Stimulated activated CD4-positive, alpha-beta T cell treated with anti-CD3 and anti-CD28 coated beads, Interleukin-4, amount 100 ng/mL, for 1 hour (primary cell): ENCODE measurements at places on chromosomes 2 and 18.

DNA sequence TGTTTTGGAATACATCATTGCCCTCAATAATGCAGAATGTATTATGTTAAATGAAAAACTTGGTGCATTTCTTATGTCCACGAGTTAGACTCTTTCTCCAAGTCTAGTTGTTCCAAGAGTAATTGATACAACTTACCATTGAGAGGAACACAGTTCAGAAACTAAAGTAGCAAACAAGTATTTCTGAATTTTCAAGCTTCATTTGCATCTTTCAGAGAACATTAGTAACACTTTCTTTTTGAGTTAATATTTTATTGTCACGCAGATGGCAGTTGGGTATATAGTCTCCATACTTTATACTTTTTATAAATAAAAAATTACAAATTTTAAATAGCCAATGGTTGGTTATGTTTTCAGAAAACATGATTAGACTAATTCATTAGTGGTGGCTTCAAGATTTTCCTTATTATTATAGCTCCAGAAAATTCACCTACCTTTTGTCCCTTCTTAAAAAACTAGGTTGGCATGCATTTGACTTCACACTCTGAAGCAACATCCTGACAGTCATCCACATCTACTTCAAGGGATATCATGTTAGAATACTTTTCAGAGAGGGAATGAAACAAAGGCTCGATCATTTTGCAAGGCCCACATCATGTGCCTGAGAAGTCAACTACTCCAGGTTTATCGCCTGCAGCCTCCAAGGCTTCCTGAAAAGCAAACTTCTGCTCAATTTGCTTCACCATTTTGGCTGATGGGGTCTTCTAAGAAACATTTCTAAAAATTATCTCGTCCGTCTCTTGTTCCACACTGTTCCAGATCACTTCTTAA lies 29.9 kb downstream of the LYPD6B start:
- DNase-seq: no peak

GRCh38 chr2:140027320-140027719 lies 1247.1 kb upstream of the NXPH2 start:
- DNase-seq: no peak

- no peak for DNase-seq
Observed at GRCh38 chr2:122072666-122073065, 317.2 kb downstream of the TSN start.

GRCh38 chr18:67926929-67927864 lies 410.7 kb upstream of the DSEL start:
- DNase-seq: no peak

DNA sequence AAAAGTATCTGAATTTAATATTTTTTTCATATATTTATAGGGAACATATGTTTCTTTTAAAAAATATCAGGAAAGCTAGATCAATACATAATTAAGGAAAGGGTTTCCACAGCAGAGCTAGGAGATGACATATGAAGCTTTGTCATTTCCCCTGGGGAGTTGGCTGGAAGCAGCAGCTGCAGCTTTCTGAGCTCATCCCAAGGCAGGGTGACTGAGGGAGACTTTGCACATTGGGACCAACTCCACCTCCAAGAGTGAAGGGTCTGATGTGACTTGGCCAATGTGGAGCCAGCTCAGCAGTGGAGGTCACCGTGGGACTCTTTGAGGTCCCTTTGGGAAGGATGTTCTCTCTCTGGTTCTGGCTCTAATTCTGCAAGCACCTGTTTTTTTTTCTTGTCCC lies 315.1 kb downstream of the RDH14 start:
- no peak for DNase-seq

- DNase-seq: no peak
Observed at GRCh38 chr2:195532255-195532627, 124.8 kb upstream of the SLC39A10 start.

GRCh38 chr2:38394903-38395341 lies 17.8 kb upstream of the ATL2 start:
- no peak for DNase-seq

DNA sequence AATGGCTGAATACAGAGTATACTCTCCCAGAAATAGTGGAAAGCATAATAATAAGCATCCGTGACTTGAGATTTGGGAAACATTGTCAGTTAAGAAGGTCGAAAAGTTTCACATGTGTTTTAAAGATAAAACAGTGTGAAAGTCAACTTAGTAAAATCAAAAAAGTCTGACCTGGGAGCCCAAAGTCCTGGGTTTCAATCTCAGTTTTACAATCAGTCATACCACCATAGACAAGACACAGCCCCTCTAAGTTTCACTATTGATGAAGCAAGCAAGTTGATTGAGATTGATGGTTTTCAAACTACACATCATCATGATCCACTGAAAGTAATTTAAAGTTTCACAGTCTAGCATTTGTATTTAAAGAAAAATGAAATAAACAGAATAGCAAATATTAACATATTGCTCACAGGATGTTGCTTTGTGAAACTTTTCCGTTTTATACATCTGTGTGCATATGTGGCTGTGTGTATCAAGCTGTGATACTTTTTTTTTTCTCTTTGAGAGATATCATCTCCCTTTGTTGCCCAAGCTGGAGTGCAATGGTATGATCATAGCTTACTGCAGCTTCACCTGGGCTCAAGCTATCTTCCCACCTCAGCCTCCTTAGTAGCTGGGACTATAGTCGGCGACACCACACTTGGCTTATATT lies 71.1 kb downstream of the PIK3C3 start:
- no peak for DNase-seq

- no peak for DNase-seq
Observed at GRCh38 chr2:238616681-238617080, 190.0 kb downstream of the ASB1 start.

DNA sequence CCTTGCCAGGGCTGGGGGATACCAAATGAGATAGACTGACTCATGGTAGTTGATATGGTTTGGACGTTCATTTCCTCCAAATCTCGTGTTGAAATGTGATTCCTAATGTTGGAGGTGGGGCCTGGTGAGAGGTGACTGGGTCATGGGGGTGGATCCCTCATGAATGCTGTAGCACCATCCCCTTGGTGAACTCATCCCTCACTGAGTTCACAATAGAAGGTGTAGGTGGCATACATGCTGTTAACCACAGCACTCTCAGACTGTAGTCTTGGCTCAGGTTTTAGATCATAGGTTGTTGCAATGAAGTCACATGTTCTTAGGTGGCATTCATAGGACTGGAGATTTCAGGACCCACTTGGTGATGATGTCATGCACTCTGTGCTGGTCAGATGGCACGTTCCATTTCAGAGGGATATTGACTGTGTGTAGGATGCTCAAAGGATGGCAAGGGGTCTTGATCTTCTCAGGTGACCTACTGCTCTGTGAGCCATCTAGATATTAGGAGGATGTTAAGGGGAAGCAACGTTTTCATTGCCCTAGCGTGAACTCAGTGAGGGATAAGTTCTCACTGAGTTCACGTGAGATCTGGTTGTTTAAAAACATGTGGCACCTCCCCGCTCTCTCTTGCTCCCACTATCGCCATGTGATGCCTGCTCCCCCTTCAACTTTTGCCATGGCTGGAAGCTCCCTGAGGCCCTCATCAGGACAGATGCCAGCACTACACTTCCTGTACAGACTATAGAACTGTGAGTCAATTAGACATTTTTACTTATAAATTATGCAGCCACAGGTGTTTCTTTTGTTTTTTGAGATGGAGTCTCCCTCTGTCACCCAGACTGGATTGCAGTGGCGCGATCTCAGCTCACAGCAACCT lies 73.8 kb upstream of the ACAA2 start:
- no peak for DNase-seq

- DNase-seq: no peak
Observed at GRCh38 chr2:235293061-235293460, 200.8 kb upstream of the AGAP1 start.

DNA sequence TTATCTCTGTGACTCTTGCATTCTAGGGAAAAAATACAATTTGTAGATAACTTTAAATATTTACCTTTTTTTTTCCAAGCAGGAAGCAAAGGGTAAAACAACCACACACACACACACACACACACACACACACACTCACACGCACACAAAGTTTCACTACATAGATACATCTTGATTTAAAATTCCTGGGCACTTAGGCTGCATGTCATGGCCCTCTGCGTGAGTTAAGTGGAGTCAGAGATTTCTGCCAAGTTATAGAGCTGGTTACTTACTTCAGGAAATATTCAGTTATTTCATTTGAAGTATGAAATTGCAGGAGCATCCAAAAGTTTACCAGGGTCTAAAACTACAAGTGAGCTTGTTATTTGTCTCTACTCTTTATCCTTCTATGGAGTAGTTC lies 612.0 kb downstream of the IRS1 start:
- DNase-seq: no peak

DNA sequence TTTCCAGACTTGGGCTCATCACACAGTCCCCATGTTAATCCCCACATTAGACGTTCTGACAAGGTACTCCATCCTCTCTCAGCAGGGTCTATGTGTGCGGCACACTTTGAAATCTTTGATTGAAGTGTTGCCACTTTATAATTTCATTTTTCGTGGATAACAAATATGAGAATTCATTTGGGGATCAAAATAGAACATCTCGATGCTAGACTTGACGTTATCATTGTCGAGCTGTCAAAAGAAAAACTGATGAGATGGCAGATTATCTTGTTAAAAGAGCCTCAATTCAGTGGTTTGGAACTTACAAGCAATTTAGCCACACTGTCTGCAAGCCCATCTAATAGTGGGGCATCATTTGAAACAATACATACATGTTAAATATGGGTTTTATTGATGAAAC lies 91.2 kb upstream of the SULT1C3 start:
- no peak for DNase-seq

DNA sequence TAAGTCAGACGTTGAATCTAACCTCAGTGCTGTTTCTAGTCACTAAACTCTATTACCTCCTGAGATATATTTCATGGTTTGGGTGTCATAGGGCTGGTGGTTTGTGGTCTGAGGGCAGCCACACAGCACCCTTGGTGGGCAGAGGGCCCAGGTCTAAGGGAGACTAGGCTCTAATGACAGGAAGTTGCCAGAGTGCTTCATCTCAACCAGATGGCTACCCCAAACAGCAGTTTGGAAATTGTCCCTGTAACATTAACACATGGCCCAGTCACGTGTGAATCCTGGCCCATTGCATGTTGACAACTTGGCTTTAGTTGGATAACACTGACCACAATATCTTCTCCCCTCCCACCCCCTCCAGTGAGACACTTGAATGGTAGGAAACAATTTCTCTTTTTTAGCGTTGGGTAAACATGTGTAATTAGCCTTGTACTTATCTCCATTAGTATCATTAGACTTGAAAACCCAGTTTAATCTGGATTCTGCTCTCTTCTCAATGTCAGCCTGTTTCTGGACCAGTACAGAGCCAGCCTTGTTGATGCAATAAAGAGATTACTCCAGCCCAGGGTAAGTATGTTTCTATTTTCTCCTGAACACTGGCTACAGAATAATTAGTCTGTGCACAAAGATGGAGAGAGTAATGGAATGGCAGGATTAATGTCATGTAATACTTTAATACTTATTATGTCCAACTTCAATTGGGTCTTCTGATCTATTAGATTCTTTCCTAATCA lies 187.8 kb upstream of the SIX3 start:
- DNase-seq: no peak

DNA sequence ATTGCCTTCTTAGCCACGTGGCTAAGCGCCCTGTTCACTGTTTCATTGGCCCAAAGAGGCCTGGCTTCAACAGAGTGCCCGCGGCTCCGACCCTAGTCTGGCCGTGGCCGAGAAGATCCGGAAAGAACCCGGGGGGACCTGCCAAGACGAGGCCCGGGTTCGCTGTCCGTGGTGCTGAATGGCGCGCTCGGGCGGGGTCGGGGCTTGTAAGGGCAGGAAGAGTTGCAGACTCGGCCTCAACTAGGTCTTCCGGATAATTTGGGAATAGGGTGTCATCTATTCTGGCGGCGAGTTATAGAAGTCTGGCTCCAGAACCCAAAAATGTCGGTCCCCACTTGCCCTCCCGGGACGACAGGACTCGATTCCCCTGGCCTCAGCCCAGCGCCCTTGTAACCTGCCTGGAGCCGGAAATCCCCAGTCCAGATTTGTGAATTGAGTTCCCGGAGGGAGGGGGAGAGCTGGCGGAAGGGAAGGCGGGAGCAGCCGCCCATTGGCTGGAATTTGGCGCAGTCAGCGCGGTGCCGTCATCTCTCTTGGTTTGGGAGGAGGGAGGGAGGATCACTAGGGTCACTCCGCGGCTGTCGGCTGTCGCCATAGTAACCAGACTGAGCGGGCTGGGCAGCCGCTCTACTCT lies 3.5 kb downstream of the CDK5R2 start:
- DNase-seq: peak; percentile 69

DNA sequence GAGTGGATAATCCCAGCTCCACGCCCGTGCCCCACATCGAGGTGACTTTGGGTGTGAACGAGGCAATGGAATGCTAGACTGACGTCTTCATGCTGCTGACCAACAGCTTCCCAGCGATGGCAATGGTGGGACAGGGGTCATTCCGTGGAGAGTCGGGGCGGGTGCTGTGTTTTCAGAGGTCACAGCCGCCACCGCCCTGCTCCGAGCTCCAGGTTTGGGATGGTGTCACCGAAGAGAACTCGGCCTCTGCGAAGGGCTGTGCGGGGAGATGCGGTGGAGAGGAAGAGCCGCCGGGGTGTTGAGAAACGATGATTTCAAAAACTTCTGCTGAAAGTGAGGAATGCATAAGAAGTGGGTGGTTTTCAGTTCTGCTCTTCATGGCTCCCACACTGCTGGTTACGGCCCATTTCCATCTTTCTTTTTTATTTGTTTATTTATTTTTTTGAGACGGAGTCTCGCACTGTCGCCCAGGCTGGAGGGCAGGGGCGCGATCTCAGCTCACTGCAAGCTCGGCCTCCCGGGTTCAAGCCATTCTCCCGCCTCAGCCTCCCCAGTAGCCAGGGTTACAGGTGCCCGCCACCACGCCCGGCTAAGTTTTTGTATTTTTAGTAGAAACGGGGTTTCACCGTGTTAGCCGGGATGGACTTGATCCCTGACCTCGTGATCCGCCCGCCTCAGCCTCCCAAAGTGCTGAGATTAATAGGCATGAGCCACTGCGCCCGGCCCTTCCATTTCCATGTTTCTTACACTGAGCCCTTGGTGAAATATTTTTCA lies 142.6 kb downstream of the RTP5 start:
- no peak for DNase-seq

DNA sequence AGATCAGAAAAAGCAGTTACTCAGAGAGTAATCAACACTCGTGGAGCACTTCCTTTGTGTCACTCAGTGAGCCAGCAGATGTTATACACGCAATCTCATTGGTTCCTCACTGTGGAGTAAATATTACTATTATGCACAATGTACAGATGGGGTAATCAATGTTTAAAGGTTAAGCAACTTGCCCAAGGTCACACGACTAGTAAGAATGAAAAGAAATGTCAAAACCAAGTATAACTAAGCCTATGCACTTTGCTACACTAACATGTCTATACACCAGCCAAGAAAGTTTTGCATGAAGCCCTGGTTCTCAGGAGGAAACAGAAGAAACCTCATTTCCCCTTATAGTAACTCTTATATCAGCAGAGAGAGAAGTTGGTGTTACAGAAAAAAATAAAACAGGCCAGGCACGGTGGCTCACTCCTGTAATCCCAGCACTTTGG lies 5.4 kb downstream of the METTL21A start:
- no peak for DNase-seq
